ENCODE measurements at places on chromosomes 11 and 22.

DNA sequence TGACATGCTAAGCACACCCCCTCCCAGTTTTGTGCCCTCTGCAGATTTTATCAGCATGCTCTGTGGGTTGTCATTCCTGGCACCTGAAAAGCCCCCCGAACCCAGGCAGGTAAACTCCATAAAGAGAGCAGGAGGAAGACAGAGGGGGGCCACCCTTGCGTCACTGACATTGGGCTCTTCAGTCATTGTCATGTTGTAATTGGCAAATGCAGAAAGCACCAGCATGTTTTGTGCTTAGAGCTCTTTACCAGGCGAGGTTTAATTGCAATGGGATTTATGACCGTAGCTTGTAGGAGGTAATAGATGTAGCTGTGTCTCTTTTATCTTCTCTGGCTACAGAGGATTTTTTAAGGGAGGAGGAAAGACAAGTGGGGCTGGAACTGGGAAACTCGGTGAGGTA lies 201.7 kb downstream of the GRIK4 start:
- DNase-seq: no peak

DNA sequence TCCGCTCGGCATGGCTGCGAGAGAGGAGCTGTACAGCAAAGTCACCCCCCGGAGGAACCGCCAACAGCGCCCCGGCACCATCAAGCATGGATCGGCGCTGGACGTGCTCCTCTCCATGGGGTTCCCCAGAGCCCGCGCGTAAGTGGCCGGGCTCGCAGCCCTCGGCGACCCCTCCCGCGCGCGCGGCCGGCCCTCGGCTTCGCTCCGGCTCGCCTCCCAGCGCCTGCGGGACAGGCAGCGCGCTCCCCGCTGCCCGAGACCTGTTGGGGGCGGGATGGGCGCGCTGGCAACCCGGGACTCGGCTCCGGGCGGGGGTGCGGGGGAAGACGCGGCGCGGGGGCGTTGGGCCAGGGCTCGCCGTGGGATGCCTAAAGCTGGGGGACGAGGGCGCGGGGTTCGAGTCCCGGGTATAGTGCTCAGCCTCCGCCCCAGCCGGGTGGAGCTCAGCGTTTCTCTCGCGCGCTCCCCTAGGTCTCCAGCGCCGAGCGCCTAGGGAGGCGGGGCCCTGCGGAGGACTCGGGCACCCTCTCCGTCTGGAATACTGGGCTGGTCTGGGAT lies 630 bp downstream of the UBASH3B start:
- DNase-seq: peak; percentile 18

DNA sequence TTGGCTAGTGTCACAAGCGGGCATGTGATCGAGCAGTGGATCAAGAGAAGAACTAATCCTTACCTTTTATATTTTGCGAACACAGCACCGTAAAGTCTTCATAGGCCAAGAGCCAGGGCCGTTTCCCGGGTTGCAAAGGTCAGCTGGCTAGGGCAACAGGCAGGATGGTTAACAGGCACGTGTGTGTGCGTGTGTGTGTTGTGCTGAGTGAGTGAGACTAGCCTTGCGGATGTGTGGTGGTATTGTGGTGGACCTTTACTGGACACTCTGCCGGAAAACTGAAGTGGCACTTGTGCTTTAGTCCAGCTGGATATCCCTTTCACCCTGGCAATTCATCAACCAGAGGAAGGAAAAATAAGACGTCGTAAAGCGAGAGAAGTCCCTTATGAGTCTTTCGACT lies 176.7 kb downstream of the BCR start:
- DNase-seq: no peak

DNA sequence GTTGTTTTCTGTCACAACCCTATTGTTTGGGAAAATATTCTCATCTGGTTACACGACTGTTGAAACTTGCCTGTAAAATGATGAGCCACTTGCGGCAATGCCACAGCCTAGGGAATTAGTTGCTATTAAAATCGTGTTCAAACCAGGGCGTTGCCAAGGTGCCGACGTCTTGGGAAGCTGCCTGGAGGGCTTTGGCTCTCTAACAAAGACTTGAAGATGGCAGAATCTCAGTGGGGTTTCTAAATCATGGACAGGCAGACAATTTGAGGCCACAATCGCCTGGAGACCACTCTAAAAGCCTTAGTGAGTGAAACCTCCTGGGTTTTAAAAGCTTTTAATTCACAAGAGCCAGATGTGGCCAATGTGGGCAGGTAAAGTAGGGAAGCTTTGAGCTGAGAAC lies 117.2 kb upstream of the BMAL1 start:
- DNase-seq: no peak

- DNase-seq: no peak
Observed at GRCh38 chr11:66967670-66968425, 7.3 kb upstream of the C11orf86 start.

GRCh38 chr22:44182588-44183286 lies 2.0 kb downstream of the PARVG start:
- DNase-seq: peak; percentile 47

- no peak for DNase-seq
Observed at GRCh38 chr11:130581646-130582045, 133.2 kb downstream of the ADAMTS15 start.

- DNase-seq: peak; percentile 25
Observed at GRCh38 chr22:28329186-28330073, 350.2 kb downstream of the TTC28 start.

- no peak for DNase-seq
Observed at GRCh38 chr11:61172888-61173287, 11.7 kb upstream of the VPS37C start.

DNA sequence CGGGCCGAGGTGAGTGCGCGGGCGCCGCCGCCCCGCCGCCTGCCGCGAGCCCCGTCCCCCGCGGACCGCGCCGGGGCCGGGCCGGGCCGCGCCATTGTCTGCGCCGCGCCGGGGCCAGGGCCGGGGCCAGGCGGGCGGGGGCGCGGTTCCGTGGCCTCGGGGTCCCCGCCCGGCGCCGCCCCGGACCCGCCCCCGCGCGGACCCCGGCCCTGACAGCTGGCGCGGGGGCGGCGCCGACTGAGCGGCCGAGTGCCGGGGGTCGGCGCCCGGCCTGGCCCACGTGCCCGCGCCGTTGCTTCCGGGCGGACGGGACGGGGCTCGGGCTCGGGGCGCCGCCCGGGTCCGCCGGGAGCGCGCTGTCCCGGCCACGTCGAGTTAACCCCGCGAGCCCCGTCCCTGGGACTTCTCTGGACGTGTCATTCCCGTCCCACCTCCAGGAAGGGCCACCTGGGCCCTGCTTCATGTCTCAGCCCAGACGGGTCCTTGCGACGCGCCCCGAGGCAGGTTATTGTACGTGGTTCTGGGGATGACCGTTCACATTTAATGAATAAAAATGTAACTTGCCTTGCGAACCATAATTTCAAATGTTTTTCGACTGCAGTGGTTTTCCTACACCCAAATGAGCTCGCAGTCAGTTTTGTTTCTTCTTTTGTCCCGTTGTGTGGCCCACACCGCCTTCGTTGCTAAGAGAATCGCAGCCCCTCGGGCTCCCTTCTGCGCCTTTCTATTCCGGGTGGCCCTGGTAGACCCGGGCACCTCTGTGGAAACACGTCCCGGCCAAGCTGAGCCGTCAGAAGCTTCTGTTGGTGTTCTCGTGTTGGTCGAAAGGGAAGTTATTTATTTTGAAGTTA lies 562 bp downstream of the ZBED4 start:
- peak; percentile 22 for DNase-seq

GRCh38 chr11:63853476-63853875 lies 14.6 kb downstream of the MARK2 start:
- no peak for DNase-seq

DNA sequence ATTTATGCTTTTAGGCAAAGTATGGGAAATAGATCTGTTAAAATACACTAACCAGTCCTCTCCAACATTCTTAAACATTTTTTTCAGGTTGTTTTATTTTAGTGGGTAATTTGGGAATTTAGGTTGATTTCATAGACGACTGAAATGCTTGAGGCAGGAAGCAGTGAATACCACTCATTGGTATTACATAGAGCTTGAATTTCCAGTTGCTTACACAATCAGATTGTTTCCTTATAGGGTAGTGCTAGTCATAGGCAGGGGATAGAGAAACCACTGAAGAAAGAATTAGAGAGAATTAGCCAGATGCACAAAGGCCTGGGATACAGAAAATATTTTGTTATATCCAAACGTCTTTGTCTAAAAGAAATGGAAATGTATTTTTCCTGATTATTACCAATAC lies 23.9 kb upstream of the LYVE1 start:
- DNase-seq: no peak

- DNase-seq: no peak
Observed at GRCh38 chr11:65055538-65055937, 2.8 kb downstream of the NAALADL1 start.

- DNase-seq: no peak
Observed at GRCh38 chr11:74465291-74465708, 2.0 kb downstream of the KCNE3 start.

DNA sequence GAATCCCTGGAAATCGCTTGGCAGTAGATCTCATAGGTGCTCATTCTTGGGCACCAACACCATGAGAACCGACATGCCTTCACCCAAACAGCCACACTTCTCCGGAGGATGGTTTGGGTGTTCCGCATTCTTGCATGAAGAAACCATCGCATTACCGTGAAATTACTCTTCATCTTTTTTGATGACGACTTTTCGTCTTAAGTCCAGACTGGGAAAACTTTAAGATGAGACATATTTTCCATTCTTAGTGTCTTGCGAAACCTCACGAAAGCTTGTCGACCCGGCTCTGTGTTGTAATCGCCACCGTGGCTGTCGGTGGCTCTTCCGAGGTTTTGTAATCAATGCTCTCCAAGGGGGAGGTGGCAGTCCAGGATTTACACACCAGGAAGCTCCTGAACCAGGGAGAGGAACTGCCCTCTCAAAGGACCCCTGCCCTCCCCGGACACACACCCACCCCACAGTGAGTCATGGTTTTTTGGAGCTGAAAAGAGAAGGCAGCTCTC lies 1.7 kb downstream of the TOM1 start:
- no peak for DNase-seq

- DNase-seq: peak; percentile 65
Observed at GRCh38 chr11:34633990-34634693, 13.2 kb downstream of the EHF start.

- DNase-seq: peak; percentile 78
Observed at GRCh38 chr22:22110548-22111266, 128.1 kb upstream of the TOP3B start.

GRCh38 chr22:32020117-32020516 lies 22.9 kb upstream of the SLC5A1 start:
- DNase-seq: no peak

- DNase-seq: no peak
Observed at GRCh38 chr22:37044634-37045625, 6.6 kb upstream of the KCTD17 start.

- DNase-seq: peak; percentile 60
Observed at GRCh38 chr11:124195189-124195734, 12.1 kb downstream of the OR10D3 start.

- DNase-seq: no peak
Observed at GRCh38 chr11:120793806-120794479, 230.0 kb upstream of the TBCEL start.

DNA sequence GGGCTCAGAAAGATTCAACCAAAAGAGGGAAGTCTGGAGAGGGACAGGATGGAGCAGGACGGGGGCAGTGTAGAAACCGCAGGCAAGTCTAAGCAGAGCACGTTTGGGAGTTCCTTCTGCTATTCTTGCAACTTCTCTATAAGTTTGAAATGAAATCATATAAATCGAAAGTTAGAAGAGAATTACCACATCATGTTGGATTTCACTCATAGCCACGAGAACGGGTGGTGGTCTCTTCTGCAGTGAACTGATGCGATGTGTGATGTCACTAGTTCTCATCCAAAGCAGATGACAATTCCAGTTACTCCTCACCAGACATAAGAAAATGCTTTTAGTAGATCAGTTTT lies 36.0 kb downstream of the KCNQ1 start:
- no peak for DNase-seq

- no peak for DNase-seq
Observed at GRCh38 chr11:38446336-38446735, 1848.3 kb upstream of the RAG2 start.

GRCh38 chr22:36790648-36791047 lies 14.7 kb upstream of the IFT27 start:
- DNase-seq: peak; percentile 81

DNA sequence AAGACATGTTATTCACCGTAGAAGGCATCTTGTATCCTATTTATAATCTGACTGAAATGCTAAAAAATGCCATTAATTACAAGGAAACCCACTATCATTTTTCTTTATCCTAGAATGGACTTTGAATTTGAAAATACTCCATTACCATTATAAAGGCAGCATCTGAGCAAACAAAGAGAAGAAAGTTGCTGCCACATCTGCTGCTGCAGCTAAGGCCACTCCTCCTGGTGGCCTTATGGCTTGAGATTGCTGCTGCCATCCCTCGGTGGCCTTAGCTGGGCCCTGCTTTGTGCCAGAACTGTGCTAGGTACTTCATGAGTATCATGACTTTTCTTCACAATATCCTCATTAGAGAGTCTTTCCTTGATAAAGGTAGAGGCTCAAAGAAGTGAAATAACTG lies 1210.1 kb upstream of the TENM4 start:
- DNase-seq: no peak

DNA sequence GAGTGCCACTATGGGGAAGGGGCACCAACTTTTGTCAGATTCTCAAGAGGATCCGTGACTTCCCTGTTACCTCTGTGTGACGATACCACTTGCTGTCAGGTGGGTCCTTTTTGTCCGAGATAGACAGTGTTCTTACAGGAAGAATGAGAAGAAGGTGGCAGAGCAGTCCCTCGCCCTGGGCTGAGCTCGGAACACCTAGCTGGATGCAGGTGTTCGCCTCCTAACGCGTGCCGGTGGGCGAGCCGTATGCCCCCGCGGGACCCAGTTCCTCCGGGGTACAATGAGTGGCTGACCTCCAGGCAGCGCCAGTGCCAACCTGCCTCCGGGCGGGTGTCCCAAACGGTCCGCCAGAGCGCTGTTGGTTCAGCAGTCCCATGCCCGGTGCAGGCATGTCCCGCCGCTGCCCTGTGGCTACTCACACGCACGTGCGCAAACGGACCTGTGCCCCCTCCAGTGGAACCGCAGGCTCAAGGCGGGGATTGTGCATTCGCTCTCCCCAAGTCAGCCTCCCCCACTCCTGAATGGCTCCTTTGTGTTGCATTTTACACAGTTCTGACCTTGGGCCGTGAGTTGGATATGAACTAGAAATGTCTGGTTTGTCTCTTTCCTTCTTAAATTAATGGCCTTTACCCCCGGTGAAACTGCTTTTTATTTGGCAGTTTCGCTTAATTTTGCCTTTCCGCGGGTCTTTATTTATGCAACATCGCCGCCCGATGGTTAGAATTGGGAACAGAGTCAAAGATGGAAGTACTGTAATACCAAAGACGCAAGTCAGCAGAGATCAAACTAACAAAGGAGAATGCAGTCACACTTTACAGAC lies 1.1 kb upstream of the ABTB2 start:
- DNase-seq: peak; percentile 74

DNA sequence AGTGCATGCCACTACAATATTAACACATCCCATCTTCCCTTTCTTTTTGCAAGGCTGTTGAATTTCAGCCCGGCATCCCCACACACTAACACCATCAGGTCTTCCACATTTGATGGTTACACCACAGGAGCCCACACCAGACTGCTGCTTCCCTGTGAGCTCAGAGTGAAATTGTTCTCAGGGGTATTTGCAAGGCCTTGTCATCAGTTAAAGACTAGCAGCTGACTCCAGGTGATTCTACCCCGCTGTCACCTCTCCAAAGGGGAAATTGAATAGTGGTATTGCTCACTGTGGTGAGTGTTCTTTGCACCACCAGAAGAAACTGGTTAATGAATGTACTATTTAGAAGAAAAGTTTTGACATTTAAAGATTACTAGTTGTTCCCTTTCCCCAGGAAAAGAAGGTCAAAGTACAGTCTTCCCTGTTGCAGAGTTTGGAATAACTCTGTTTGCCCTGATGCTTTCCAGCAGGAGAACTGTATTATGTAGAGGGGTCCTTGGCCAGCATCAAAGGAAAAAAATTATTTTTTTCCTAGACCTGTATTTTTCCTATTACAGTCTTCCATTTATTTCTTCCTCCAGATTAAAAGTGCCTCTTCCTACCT lies 41.9 kb downstream of the BID start:
- DNase-seq: no peak

Data from activated CD4-positive, alpha-beta T cell treated with anti-CD3 and anti-CD28 coated beads, Interleukin-2, Interleukin-4, amounts not matched to agents 100 ng/mL and 50 ng/mL, durations not matched to agents 16 hours and 8 hours (primary cell).